ENCODE measurements at places on chromosomes 6 and 20.

DNA sequence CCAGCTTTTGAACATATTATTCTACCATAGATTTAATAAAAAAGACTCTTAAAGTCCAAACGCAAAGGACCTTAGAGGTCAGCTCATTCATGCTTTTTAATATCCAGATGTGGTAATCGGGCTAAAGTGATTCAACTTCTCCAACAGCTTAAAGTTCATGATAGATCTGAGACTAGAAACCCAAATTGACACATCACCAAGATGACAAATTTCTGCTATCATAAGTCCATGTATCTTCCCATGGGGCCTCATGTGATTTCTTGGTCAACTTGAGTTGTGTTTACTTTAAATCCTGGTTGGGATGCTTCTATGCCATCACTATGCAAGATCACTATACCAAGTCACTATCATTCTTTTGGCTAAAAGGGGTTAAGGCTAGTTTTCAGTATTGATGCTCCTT, 56.0 kb downstream of the SLC24A3 start:
- no peak for DNase-seq

DNA sequence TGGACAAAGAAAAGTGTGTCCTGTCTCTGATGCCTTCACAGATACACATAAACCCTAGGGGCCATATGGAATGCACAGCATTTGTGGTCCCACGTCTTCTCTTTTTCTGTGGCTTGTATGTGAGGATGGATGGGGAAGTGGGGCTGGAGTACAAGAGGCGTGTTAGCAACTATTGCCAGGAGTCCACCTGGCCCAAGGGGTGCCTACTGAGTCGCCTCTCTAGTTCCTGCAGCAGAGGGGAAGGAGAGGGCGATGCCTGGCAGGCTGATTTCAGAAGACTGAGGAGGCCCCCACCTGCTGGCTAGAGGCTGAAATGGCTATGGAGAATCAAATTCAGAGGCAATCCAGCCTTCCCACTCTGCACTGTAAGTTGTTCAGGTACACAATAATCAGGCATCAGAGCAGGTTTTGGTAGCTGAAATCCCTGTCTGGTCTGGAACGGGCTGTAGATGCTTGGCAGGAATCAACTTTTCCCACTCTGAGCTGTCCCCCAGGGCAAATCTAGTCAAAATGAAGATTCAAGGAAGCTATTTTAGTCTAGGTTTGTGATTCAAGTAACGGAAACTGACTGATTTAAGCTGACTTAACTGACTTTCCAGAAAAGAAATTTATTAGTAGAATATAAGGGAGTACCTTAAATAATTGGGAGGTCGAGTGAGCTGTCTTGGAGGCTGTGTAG, 14.9 kb upstream of the PPARD start:
- peak; percentile 87 for DNase-seq

GRCh38 chr6:49607391-49607982, 29.2 kb downstream of the RHAG start:
- DNase-seq = no peak

GRCh38 chr6:21998582-21998981, 298.3 kb downstream of the PRL start:
- DNase-seq = no peak

DNA sequence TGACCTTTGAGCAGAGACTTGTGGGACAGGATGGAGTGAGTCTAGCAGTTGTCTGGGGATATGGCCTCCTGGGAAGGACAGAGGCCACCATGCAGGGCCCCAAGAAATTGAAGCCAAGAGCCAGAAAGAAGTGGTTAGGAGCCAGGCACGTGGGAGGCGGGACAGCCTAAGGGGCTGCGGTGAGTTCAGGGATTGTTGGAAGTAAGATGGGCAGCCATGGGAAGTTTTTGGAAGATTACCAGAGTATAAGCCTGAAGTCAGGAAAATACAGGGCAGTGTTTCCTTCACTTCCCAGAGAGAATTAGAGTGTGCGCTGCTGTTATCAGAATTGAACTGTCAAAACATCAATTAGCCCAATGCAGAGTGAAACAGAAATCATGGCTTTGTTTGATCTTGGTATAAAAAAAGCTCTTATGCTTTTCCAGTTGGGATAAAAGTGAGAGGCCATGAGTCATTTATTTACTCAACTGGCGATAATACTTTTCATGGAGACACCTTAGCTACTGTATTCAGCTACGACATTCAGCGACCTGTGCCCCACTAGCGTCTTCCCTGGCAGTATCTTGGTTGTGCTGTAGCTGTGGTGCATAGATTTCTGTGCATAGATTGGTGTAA, 66.9 kb downstream of the PHACTR2 start:
- no peak for DNase-seq

- no peak for DNase-seq
These were observed 122.3 kb downstream of the CEBPB start for GRCh38 chr20:50312682-50313521.

- no peak for DNase-seq
These were observed 103.9 kb downstream of the ESR1 start for GRCh38 chr6:151911401-151911800.

DNA sequence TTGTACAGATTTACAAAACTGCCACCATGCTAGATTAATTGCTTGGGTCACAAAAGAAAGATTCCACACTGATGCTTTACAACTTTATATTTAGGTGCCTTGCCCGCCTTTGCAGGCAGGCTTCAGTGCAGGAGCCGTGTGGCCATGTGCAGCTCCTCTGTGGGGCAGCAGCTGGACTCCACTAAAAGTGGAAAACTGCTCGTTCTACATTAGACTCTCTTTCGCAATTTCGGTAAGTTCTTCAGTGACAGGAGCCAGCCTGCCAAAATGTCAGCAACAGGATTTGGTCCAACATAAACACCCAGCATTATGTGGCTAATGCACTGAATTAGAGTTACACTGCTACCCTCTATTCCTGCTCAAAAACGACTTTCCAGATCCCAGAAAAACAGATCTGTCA, 174.4 kb upstream of the KCNK16 start:
- DNase-seq = no peak

- no peak for DNase-seq
These were observed 84.1 kb downstream of the PRND start for GRCh38 chr20:4805663-4806449.

- no peak for DNase-seq
These were observed 160.4 kb upstream of the SMLR1 start for GRCh38 chr6:130666786-130667185.

DNA sequence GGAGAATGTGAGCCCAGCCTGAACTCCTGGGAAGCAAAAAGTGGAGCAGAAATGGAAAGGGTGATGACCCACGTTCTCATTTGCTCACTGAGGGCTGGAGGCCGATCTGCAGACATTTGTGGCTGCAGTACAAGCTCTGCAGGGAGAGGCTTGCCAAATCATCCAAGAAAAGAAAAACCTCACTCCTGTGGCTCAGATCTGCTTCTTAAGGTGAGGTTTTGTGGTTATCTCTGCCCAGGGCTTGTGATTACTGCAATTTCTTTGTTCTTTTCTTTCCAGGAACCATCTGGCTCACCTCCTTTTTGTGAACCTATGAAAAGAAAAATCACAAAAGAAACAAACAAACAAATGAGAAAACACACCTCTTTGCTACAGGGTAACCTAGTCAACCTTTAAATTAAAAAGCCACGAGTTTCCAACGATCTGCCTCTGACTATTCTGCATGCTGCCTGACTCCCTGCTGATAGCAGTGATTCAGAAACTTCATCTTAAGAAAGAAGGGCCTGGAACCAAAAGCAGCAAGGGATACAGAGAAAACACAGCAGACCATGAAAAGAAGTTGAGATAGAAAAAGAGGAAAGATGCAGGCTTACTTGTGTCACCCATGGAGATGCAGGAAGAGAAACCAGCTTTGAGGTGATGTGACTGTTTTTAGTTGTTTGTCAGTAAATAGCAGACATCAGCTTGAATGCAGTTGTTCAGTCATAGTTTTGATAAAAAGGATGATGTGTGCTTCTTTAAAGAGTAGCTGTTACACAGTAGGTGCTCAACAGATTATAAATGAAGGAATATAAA, 165.1 kb downstream of the LMBRD1 start:
- no peak for DNase-seq

GRCh38 chr6:90790058-90790457, 203.2 kb upstream of the MAP3K7 start:
- no peak for DNase-seq

- no peak for DNase-seq
These were observed 19.4 kb downstream of the FAM50B start for GRCh38 chr6:3868544-3868943.

GRCh38 chr6:56687551-56687950, 44.9 kb upstream of the DST start:
- DNase-seq = no peak

DNA sequence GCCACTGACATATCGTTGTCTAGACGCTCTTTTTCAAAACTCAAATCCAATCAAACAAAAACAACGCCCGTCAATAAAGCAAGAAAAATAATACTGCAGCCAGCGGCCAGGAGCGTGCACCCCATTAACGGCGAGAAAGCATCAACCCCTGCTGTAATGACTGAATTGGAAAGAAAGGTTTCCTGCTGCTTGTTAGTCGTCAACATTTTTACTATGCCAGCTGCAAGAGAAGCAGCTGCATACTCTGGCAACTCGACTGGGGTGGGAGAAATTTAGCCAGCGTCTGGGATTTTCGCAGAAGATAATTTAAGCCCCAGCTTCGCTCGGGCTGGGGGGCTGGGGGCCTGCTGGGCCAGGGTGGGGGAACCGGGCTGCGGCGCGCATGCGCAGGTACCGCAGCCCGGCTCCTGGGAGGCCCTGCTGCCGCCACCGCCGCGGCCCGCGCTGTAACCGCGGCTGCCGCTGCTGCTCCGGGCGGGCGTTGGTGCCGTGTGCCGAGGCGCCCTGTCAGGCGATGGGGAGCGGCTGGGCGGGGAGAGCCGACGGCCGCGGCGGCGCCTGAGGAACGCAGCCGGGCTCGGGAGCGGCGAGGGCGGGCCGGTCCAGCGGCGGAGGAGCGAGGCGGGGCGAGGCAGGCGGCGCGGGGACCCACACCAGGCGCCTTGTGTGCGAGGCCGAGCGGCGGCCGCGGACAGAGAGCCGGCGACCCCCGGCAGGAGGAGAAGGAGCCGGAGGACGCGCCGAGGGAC, 732 bp upstream of the STXBP5 start:
- DNase-seq = peak; percentile 78

GRCh38 chr6:18053078-18053477, 65.6 kb upstream of the KIF13A start:
- no peak for DNase-seq

GRCh38 chr20:62482146-62482809, 6.5 kb upstream of the GATA5 start:
- DNase-seq = peak; percentile 7

DNA sequence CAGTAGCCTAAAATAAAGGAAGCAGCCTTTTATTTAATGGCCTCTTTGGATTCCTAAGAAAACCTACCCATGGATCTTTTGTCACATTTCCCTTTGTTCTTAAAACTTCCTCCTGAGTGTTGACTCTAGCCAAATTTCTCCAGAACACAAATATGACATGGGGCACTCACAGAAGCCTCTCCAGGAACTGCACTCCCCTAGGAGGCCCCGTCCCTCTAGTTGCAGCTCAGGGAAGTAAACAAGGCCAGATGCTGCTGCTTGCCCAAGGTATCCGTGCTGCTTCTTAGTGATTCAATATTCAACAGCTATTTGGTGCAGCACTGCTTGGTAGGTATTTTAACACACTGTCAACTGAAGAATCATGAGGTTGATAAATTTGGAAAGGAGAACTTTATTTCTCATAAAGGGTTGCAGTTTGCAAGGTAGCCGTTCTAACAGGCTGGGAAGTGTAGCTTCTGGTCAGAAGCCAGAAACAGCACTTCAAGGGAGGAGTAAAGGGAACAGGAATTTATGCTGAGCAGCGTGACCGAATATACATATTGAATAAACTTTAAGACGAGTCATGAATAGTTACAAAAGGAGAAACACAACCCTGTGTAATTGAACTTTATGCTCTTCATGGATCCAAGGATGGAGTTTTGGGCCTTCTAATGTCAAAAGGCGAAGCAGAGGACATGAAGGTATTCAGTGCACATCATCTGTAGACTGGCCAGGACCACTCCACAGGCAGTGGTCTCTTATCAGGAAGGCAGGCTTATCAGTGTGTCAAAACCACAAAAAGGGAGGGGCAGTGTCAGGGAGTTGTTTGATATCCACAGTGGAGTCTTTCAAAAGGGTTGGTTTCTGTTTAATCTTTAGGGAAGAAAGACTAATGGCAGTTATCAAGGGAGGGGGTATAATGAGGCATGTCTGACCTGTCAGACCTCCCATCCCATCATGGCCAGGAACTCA, 63.3 kb downstream of the CD24 start:
- no peak for DNase-seq

All from CD4-positive, alpha-beta T cell treated with Interleukin-17A for 4 hours (primary cell).